Bronchial epithelial cell (primary cell): ENCODE measurements at places on chromosomes 1 and 21.
A peak's percentile ranks its signal among the peaks of the same experiment; 100 is the strongest.

DNA sequence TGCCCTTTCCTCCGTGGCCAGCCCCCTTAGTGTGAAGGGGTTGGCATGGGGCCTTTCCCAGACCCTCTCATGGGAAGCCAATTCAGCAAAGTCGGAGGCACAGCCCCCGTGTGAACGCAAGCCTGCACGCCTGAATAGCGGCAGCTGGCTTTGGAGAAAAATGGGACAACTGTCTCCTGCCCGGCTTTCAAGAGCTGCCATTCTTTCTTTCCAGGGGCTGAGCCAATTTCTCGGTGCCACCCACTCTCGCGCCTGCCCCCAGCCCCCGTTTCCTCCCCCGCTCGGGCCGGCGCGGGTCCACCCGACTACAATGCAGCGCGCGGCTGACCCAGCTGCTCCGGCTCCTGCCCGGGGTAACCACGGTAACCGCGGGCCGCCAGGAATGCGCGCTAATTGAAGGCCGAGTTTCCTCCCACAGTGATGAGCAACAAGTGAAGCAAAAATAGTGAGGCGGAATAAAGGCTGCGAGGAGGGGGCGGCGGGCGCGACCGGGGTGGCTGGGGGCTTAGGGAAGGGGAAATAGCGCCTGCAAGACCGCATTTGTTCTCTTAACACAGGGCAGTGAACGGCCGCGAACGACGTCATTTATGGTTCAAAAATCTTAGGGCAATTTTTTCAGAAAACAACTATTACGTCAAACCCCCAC lies 27.8 kb downstream of the ILDR2 start:
- peak; percentile 5 for DNase-seq

GRCh38 chr1:221740369-221740992 lies 1.4 kb downstream of the DUSP10 start:
- DNase-seq, result no peak

DNA sequence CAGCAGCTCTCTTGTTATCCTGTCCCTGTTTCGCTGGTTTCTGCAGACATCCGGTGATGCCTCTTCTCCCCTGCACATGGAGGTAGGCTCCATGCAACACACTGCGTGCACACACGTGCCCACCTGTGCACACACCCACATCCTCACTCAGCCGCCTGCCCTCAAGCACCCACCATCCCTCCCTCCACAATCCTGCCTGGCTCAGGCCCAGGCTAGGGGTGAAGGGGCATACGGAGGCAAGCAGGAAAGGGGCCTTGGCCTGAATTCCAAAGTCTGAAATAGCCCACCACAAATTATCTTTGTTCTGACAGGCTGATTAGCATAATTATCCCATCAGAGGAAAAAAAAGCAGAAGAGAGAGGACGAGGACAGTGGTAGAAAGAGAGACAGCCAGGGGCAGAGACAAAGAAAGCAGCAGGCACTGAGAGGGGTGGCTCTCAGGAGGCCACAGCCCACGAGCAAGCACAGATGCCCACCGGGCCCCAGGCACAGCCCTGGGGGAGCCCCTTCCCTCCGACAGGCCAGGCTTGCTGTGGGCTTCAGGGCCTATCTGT lies 73.2 kb downstream of the GRIK3 start:
- DNase-seq, result no peak

- DNase-seq, result no peak
Measured at GRCh38 chr1:152039461-152039860, 2.7 kb upstream of the S100A11 start.

DNA sequence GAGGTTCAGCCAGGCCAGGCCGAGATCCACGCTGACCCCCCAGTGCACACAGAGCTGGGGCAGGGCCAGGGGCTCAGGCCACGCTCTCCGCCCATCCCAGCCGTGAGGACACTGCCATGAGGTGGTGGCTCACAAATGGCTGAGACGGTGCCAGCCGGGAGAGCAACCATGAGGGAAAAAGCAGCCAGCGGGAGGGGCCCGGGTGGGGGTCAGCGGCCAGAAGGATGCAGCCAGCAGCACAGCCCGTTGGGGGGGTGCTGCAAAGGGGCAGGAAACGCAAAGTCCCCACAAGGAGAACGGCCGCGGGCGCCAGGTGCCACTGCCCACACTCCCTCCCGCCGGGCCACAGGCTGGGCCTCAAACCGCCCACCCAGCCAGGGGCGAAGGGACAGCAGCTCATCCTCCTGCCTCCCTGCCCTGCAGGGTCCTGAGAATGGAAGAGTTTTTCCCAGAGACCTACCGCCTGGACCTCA lies 8.3 kb downstream of the TTLL10 start:
- no peak for DNase-seq

- no peak for DNase-seq
Measured at GRCh38 chr1:89833183-89834082, 12.6 kb downstream of the LRRC8D start.

DNA sequence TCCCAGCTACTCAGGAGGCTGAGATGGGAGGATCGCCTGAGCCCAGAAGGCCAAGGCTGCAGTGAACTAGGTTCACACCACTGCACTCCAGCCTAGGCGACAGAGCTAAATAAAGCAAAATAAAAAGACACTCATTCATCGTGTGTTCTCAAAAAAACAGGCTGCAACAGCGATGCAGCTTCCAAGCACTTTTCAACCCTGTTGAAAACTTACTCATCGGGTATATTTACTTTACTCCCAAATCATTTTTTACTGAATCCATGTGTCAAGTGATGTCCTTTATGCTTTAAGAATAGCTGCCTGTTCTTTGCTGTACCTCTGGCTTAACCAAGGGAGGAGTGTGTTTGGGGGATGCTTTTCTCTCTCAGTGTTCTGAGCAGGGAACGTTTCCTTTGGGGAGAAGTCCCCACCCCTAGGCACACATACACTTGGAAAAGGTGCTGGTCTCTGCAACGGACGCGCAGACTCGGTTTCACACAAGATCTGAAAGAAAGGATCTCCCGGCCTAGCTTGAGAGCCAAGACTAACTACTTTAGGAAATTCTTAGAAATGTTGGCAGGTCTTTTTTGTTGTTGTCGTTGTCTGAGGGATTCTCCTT lies 1.4 kb downstream of the MAP1LC3C start:
- no peak for DNase-seq

DNA sequence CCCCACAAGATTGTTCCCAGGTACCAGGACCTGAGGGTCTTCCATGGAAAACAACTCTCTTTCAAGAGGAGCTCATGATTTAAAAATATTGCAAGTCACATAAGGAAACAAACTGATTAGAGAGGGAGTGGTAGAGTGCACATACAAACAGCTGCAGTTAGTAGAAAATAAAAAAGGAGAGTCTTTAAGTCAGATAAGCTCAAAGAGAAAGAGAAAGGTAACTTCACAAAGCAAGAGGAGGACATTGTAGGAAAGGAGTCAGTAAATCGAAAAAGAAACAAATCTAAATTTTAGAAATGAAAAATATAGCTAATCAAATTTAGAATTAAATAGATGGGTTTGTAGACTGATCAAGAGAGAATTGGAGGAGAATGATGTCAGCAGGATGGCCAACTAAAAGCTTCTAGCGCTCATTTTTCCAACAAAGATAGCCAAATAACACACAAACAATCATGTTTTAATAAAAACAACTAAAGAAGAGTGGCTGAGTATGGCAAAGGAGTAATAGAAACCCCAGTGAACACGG lies 86.1 kb upstream of the CD53 start:
- no peak for DNase-seq

DNA sequence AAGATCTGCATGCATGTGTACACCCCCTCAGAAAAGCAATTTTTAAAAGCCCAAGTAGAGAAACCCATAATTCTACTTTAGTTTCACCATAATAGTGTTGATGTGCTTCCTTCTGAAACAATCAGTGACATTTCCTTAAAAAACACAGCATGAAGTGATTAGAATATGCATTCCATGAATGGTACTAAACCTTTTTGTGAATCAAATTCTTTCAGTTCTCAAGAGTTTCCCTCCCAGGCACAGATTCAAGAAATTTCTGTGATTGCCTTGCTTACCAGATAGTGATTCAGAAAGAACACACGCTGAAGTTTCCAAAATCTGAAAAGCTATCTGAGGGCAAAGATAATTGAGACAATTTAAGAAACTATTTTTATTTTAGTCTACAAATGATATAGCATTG lies 136.4 kb upstream of the ADGRL2 start:
- DNase-seq, result no peak

DNA sequence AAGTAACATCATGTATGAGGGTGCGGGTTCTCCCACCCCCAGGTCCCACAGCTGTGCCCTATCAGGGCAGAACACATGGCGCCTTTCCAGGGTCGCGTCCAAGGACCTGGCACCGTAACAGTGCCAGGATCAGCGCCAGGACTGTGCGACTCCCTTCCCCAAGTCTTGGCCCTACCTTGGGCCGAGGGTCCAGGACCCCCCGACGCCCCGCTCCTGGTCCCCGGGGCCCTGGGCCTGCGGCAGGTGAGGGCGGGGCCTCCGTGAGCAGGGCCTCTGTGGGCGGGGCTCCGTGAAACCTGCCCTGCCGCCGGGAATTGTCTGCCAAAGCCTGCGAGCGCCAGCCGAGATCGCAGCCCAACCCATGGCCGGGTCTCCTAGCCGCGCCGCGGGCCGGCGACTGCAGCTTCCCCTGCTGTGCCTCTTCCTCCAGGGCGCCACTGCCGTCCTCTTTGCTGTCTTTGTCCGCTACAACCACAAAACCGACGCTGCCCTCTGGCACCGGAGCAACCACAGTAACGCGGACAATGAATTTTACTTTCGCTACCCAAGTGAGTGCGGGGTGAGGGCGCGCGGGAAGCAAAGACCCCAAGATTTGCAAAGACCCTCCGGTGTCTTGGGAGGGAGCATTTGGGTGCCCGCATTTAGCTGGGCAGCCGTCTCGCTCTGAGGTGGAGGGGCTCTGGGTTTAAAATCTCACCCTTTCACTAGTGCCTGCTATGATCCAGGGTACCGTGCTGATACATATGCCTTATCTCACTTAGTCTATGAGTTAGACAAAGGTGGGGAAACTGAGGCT lies at the start of gene RHBG:
TSS of gene RHBG (plus strand) at position 323 of the 796 bp plus-strand sequence. CDS start at position 362, 39 bp downstream.
- DNase-seq, result peak; percentile 35

DNA sequence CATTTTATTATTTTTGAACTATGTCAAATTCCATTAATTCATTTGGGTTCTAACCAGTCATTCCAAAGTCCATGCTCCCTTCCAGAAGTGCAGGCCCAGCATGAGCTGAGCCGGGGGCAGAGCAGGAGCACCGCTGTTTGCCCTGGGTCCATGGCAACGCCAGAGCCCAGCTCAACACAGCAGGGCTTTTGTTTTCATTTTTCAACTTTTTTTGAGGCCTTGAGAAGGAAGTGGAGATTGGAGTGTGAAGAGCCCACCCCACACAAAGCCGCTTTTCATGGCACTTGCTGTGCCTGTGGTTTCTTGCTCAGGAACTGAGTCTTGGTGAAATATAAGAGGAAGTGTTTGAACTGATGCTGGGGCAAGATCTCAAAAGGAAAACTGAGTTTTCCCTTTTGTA lies 13.2 kb upstream of the PRMT2 start:
- DNase-seq, result no peak

DNA sequence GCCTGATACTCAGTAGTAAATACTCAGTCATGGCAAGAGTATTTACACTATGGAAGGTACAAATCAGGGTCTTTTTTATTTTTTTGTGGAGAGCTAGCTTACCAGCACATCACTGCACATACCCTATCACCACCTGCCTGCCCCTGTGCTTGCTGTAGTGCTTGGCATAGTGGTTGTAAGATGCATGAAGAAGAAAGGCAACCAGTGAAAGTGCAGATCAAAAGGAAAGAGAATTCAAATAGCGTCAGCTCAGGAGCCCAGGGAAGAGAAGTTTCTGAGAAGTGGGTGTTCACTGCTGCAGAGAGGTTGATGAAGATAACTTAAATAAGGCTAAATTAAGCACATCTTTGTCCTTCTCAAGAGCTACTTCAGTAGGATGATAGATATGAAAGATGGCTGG lies 76.0 kb downstream of the DTL start:
- DNase-seq, result no peak

GRCh38 chr1:53600561-53600960 lies 138.4 kb downstream of the GLIS1 start:
- DNase-seq, result no peak

GRCh38 chr1:15394258-15394690 lies 15.4 kb upstream of the EFHD2 start:
- no peak for DNase-seq

DNA sequence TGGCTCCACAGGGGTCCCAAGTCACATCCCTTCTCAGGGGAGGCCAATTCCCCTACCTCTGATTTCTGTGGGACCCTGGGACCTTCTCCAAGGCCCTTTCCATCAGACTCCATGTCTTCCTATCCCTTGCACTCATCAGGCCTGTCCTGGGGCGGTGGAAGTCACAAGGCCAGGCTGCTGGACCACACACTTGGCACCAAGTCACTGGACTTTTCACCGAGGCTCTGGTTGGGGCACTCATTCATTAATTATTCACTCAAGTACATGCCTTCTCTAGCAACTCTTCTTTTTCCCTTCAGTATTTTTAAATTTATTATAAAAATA lies 11.2 kb upstream of the FOXO6 start:
- no peak for DNase-seq

GRCh38 chr1:221105578-221105977 lies 226.3 kb downstream of the HLX start:
- DNase-seq, result no peak

DNA sequence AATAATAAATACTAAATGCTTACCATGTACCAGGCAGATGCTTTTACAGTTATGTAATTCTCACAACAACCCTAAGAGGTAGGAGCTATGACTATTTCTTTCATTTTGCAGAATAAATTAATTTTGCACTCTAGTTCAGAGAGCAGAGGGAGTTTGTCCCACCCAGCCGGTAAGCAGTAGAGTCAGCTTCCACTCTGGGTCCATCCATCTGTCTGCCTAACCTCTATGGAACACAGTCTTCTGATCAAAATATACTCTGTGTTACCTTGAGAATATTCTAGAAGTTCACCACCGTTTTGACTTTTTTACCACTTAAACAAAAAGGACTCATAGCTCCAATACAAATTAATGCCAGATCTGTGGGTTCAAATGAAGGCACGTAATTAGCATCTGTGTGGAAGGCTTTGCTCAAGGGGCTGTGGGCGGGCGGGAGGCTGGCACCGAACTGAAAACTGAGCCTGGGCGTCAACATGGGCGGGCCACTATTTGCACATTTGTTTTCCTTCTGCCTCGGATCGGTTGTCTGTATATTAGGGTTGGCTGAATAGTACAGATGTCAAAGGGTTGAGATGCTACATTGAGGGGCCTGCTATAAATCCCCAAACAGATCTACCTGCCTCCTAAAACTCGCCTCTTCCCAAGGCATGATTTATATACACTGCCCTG lies 33.1 kb upstream of the LMO4 start:
- DNase-seq, result no peak
